CD4-positive, alpha-beta T cell treated with Interleukin-2 at 100 ng/mL for 4 hours (primary cell): ENCODE measurements at places on chromosomes 5 and 9.
A peak's percentile ranks its signal among the peaks of the same experiment; 100 is the strongest.

GRCh38 chr9:20604562-20604961, 17.7 kb downstream of the MLLT3 start:
- peak; percentile 22 for DNase-seq

- no peak for DNase-seq
These were observed 540.2 kb downstream of the CSNK1G3 start for GRCh38 chr5:124052201-124052600.

- DNase-seq: no peak
These were observed 395.7 kb downstream of the CDK5RAP2 start for GRCh38 chr9:120184266-120184665.

DNA sequence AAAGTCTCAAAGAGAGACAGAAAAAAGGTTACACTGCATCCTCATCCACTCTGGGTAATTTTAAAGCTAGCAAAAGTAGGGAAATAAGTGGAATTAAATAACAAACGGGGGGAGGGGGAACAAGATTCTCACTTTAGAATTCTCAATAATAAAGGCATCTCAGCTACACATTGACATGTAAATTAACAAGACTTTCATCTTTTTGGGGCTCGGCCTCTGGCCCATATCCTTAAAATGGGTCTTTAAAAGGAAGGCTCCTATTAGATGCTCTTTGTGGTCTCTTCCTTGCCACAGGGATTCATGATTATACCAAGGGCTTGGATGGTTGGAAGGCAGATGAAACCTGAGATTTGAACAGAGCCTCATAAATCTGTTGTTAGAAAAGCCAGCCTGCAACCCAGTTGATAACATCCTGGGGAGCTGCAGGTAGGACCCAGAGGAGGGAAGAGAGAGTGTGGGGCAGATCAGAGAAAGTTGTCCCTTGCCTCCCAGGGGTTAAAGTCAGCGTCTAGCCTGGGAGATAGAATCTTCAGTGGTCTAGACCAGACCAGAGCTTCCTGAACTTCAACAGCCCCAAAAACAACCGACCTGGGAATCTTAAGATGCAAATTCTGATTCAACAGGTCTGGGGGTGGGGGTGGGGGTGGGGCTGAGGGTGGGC, 135.9 kb downstream of the GCNT1 start:
- no peak for DNase-seq

- DNase-seq: no peak
These were observed 231.2 kb downstream of the ARRDC3 start for GRCh38 chr5:91151947-91152346.

- DNase-seq: no peak
These were observed 19.8 kb downstream of the SLC22A4 start for GRCh38 chr5:132313961-132314432.

- no peak for DNase-seq
These were observed 2.8 kb upstream of the ARRDC1 start for GRCh38 chr9:137602661-137603060.

DNA sequence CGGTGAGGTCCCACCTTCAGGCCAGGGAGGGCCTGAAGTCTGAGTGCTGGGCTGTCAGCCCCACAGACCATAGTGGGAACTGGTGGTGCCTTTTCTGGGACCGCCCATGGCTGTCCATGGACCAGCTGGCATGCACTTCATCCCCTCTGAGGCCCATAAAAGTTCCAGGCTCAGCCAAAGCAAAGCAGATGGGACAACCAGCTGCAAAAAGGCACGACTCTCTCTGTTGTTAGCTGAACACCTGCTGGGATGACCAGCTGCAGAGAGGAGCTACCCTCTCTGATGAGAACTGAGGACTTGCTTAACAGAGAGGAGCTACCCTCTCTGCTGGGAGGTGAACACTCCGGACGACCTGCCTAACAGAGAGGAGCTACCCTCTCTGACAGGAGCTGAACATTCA, 844.3 kb upstream of the DMAC1 start:
- no peak for DNase-seq

GRCh38 chr5:22780756-22781155, 72.4 kb downstream of the CDH12 start:
- DNase-seq: no peak

- DNase-seq: peak; percentile 83
These were observed 16.7 kb upstream of the KIF27 start for GRCh38 chr9:83937861-83938455.

DNA sequence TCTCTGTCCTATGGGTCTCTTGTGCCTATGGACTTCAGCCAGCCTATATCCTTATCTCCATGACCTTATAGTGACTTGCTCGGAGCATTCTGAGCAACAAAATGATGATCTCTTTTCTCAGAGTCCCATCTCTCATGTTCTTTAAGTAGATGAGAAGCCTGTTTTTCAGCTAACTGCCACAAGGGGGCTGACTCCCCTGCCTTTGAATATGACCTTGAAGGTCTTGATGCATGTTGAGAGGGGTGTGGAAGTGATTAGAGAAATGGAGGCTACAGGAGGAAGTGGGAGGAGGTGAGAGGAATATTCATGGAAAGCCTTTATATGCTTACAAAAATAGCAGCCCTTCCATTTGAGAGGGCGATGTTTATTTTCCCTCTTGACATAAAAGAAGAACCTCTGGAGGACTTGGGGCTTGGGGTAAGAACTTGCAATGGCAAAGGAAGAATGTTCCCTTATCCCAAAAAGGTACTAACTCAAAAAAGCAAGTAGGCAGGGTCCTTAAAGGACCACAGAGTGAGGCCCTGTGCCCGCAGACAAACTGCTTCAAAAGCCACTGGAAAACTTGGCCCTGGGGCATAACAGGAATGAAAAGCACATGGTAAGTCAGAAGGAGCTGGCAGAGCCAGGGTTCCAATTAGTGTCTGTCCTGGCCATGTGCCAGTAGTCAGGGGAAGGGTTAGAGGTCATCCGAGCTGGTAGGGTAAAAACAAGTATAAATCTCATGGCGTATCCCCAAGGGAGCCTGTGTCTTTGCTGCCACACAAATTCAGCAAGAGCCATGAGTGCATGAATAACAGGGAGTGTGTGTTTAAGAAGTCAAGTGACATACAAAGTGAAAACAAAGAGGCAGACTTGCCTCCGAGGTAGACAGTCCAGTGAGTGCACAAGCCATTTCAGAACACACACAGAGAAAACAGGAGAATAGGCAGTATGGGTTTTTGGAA, 39.1 kb downstream of the FGD3 start:
- peak; percentile 77 for DNase-seq

- DNase-seq: no peak
These were observed 525.0 kb downstream of the NR2F1-AS1 start for GRCh38 chr5:93055971-93056370.

- no peak for DNase-seq
These were observed 294.3 kb upstream of the IRX1 start for GRCh38 chr5:3301306-3301705.

- no peak for DNase-seq
These were observed 33.3 kb downstream of the TAS2R1 start for GRCh38 chr5:9596824-9597223.

DNA sequence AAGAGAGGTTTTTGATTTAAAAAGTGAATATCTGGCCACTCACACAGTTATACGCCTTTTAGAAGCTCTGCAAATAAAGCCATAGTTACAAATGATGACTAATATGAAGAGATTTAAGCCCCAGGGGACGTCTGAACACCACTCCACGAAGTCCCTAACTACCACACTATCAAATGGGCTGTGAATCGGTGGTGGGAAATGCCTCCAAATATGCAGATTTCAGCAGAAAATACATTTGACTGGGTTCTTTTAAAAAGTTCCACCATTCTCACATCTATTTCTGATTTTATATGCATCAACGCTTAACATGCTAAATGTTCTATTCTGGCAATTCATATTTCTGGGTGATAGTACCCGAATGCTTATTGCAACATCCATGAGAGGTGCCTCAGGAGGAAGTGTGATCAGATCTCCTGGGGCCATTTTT, 22.5 kb downstream of the TICAM2 start:
- DNase-seq: no peak

GRCh38 chr5:532521-533242, 8.4 kb upstream of the SLC9A3 start:
- no peak for DNase-seq

DNA sequence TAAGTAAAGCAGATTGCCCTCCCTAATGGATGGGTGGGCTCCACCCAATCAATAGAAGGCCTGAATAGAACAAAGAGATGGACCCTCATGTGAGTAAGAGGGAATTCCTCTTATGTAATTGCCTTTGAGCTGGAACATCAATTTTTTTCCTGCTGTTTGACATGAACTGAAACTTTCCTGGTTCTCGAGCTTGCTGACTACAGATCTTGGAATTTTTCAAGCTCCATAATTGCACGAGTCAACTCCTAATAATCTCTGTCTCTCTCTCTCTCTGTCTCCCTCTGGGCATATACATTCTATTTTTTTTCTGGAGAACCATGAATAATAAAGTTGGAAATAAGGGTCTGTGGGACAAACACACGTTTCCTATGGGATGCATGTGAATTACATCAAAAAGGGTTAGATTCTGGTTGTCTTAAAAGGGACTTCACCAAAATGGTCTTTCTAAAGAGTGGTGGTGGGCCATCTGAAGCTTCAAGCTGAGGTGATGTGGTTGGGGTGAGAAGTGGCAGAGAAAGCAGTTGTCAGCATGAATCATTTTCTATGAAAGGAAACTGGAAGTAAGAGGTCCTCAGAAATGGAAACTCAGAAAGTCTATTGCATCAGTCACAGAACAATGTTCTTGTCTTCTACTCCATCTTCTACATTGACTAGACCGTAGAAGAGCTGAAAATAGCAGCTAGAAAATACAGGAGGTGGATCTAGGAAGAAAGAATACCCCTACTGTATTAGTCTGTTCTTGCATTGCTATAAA, 47.0 kb upstream of the HOMER1 start:
- peak; percentile 5 for DNase-seq

DNA sequence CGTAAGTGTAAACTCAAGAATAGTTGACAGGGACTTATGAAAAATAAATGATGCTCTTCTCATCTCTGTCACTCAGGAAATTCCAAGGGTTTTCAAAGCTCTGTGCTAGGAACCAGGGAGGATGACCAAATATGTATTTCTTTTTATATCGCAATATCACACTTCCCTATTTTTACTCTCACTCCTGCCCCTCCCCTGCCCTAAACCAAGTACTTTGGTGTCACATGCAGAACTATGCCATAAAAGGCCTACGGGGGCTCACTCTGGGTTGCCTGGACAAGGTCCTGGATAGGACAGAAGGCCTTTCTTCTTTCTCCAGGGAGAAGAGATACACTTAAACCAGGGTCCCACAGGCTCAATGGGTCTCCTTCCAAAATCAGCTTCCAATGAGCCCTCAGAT, 8.3 kb upstream of the RETREG1 start:
- DNase-seq: no peak

- peak; percentile 54 for DNase-seq
These were observed 53.7 kb downstream of the G3BP1 start for GRCh38 chr5:151825445-151825844.

DNA sequence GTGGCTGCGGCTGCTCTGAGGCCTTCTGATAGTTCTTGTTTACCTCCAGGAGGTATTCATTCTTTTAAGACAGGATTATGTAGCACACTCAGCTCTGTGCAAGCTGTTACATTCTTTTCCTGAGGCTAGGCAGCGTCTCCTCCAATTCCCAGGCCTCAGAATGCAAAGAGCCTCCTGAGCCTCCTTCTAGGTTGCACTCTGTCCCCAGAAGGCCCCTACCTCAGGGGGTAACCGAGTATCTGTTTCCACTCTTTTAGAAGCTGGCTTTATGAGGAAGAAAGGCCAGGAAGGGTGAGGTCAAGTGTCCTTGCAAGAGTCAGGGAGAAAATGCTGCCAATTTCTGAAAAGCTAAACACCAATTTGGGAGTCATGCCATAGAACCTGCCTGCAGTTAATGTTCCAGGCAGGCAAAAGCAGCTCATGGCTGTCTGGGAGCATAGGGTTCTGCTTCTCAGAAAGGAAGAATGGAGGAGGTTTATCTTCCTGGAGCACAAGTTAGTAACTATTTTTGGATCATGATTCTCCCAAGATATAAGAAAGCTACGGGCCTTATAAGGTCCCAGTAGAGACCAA, 178.9 kb downstream of the SEMA6A start:
- no peak for DNase-seq

DNA sequence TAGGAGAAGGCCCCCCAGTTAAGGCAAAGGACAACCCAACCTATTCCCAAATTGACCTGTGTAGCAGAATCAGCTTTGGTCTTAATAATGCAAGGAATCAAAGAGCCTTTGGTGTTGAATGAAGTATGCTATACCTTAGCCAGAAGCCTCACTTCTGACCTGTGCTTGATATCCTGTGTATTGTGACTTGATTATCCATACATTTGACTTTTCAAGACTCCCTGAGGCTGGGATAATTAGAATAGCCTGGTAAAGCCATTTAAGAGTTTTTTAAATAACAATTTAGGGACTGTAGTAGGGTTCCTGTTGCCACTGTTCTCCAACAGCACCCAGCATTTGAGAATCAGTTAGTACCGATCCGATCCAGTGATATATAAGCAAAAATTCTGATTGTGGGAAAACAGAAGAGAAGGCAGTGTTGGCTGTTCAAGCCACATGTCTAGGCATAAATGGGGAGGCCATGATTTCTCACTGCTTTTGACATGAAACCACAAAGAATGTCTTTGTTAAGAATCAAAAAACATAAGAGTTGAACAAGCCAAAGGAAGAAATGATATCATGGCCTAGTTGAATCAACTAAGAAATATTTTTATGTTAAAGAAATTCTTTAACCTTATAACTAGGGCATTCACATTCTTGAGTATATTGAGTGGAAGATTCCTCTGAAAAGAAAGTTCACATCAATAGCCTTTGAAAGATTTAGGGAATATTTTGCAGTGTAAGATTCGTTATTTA, 98.9 kb downstream of the F2RL2 start:
- no peak for DNase-seq

DNA sequence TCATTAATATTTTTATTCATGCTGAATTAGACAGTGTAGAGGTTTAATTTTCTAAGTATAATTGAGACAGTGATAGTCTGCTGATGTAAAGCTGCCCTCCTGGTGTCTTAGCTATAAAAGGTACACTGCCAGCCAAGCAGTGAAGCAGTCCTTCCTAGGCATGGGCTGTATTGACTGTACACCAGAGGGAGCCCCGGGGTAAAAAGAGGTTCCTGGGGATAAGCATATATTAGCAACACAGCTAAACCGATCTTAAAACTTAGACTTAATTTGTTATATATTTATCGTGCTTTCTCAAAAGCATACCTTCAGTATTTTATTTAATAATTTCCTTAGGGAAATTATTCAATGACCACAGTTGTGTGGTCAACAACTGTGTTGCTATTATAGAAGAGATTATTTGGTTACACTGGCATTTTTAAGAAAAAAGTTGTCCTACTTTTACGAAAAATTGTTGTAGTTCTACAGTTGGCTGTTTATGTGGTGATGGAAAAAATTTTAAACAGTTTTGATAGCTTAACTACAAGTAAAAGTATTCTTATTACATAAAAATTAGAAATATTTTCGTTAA, 68.8 kb downstream of the ELL2 start:
- peak; percentile 12 for DNase-seq

DNA sequence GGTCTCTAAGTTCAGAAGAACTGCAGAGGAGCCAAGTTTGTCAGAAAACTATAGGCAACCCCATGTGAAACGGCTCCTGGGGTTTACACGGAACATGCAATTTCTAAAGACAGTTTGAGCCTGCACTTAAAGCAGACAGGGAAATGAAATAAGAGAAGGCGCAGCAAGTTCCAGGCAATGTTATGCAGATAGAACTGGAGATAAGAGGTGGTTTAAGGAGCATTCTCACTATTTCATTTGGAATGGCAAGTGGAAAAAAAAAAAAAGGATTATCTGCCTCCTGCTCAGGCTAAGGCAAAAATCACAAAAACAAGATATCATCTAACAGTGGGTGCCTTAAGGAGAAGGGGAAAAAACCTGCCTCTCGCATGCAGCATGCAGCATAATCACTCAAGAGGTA, 2252.4 kb downstream of the MAT2B start:
- DNase-seq: no peak
